ENCODE measurements at places on chromosomes 1 and 21.

- DNase-seq = no peak
Measured at GRCh38 chr1:93317207-93317606, 28.5 kb upstream of the DR1 start.

DNA sequence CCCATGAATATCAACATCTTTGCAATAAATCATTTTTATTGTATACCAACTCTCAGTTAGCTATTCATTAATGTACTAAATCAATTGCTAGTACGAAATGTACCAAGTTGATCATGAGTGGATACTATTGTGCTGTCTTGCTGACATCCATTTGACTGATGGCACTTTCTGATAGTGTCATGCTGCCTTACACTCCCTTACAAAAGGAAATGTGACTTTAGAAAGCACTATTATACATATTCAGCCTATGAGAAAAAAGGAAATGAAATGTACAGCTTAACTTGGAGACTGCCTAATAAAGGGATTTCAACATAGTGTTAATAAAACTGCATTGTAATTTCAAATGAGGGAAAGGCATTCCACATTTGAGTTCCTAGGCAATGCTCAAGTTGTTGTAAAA is 52.2 kb downstream of the PLA2G4A start:
- no peak for DNase-seq

DNA sequence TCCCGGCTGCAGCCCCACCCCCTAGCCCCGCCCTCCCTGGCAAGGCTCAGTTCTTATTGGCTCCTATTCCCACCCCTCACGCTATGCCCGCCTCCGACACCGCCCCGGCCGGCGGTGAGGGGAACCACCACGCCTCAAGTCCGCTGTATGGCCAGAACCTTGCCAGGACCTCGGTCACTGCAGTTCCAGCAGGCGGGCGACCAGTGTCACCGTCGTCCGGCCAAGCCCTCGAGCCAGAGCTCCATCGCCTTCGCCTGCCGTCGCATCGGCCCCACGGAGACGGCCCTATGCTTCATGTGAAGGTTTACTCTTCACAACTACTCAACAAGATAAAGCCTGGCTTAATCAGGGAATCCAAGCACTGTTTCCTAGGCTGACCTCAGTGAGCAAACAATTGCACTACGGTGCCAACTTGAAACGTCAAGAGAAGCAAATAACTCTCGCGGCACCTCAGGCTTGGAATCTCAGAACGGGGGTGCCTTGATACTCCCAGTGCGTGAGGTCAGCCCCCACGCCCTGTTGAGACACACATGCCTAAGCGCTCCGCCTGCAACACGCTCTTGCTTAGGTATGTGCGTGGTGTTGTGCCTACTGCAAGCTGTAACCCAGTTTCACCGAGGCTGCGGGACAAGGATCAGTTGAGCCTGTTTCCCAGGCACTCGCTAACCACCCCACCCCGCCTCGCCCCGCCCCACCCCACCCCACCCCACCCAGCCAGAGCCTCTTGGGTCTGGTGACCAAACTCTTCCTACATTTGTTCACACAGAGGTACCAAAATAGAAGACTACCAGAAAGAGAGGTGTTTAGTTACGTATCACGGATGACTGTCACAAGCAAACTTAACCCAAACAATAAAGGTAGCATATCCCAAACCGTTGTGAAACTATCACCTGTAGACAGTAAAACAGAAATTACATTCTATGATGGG is 498 bp upstream of the DENND2C start:
- DNase-seq = peak; percentile 81

- no peak for DNase-seq
Measured at GRCh38 chr1:6141592-6141991, 38.5 kb downstream of the CHD5 start.

DNA sequence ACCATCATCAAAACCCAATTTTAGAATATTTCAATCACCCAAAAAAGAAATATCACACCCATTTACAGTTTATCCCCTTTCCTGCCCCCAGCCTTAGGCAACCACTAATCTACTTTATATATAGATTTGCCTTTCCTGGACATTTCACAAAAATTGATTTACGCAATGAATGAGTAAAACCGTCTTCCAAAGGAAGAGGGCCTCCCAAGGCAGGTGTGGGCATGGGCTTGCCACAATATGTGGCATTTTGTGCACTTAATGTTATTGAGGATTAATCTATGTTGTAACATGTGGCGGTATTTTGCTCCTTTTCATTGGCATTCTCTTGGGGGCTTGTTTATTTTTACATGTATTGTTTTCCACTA is 11.8 kb upstream of the BMP8B start:
- no peak for DNase-seq

DNA sequence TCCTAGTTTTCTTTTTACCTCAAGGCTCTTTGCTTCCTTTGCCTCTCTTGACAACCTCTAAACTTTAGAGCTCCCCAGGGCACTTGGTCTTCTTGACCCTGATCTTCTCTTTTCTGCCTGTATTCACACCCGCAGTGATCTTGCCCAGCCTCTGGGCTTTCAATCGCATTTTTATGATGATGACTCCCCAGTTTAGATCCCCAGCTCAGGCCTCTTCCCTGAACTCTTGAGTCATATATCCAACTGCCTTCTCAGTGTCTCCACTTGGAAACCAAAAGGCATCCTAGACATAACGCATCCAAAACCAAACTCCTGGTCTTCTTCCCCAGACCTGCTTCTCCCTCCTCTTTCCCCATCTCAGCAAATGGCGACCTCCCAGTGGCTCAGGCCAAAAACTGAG is 6.5 kb downstream of the STUM start:
- no peak for DNase-seq

- no peak for DNase-seq
Measured at GRCh38 chr1:167681451-167682098, 40.2 kb upstream of the MPZL1 start.

DNA sequence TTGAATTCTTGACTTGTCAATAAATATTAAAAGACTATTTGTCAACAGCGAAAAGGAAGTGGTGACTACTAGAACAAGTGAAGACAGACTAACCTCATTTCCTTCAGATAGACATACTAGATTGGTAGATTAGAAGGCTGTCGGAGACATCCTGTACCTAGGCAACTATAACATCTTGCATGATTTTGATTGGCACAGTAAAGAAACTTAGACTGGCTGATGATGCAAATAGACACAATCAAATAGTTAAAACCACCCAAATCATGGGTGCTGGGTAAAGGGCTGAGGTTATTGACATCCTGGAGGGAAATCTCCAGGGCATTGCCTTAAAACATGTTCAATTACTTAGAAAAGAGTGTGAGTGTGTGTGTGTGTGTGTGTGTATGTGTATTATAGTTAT is 85.9 kb upstream of the EDEM3 start:
- no peak for DNase-seq

- no peak for DNase-seq
Measured at GRCh38 chr1:44405798-44406736, 1.0 kb downstream of the RNF220 start.

DNA sequence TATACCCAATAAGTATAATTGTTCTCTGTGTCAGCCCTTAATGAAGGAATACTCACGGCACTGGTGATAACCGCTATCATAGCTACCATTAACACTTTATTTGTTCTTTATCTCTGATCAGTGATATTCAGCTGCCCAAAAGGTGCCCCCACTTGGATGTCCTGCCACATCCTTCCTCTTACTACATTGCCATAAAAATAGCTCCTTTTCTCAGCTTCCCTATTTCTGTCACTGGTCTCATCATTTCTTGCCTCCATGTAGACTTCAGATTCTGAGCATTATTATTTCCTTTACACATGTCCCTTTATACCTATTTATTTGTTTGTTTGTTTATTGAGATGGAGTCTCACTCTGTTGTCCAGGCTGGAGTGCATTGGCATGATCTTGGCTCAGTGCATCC is 2.7 kb upstream of the RAB29 start:
- DNase-seq = no peak

DNA sequence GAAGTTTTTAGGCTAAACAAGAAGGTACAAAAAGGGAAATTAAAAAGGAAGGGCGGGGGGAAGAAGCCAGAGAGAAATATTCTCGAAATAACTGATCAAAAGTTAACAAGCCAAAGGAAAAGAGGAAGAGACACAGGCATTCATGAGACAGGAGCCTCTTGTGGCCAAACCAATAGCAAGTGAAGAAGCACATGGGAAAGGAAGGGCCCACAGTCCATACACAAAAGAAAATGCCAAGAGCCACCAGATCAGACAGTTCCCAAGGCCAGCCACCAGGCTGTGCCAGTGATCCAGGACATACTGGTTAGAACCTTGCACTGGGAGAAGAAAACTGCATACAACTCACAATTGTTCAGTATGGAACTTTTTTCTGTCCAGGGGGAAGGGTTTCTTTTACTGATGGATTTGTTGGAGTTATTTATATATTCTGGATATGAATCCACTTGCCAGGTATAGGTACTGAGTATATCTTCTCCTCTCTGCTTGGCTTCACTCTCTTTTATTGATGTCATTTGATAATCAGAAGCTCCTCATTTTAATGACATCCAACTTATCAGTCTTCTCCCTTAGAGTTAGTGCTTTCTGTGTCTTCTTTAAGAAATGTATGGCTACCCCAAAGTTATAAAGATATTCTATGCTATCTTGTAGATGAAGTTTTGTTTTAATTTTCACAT is 76.8 kb downstream of the CD46 start:
- DNase-seq = peak; percentile 70

GRCh38 chr21:42557420-42557819 is 43.8 kb downstream of the SLC37A1 start:
- no peak for DNase-seq

DNA sequence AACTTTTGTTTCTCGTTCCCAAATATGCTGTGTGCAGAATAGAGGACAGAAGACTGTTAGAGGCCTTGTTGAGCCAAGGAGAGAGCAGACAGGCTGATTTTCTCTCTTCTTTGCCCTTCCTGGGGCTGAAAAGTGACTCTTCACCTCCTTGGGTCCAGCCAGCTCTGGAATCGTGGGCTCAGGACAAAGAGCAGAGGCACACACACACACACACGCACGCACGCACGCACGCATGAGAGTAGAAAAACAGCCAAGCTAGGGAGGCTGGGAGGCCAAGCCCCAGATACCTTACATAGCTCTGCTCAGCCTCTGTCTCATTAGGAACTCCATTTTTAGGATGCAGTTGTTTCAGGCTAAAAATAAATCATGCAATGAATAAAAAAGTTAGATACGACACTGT is at the start of gene CASQ2:
Gene CASQ2, minus strand, starts transcription at position 166 of the 400 bp plus-strand sequence. CDS start 173 bp downstream, outside the sequence.
- DNase-seq = no peak

DNA sequence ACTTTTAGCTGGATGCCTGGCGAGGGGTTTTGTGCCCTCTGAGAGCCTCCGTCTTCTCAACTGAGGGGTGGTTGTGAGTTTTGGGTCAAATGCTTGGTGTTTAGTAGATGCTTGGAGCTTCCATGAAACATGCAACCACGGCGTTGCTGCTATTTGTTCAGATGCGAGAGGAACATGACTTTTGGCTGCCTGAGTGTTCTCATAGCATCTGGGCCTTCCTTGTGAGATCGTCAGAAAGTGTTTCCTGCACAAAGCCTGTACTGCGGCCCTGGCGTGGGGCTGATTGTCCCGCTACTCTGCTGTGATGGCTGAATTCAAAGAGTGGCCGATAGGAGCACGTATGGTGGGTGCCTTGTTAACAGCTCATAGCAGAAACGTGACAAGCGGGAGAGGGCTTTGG is 69.8 kb upstream of the FAM3B start:
- DNase-seq = no peak

DNA sequence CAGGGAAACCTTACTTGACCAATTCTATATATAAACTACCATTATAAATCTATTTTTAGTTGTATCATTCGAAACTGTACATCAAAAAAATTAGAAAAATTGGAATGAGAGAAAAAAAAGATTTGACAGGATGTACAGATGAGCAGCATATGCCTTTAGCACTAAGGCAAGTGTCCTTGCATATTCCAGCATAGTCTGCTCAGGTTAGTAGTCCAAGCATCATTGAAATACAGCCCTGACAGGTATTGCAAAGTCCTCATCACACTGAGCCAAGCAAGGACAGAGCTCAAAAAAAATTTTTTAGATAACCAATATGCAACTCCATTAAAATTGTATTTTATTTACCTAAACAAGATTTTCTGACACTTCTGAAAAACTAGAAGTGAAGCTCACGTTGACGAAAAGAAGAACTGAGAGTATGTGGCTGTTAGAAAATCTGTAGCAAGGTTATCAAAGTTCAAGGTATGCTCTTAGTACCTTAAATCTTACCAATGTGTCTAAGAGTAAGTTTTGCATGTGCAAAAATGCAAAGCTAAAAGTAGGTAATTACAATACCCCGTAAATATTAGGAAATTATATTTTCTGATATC is 465.6 kb upstream of the ADGRL4 start:
- DNase-seq = no peak

GRCh38 chr1:175499595-175500382 is 243.6 kb downstream of the TNR start:
- DNase-seq = no peak

DNA sequence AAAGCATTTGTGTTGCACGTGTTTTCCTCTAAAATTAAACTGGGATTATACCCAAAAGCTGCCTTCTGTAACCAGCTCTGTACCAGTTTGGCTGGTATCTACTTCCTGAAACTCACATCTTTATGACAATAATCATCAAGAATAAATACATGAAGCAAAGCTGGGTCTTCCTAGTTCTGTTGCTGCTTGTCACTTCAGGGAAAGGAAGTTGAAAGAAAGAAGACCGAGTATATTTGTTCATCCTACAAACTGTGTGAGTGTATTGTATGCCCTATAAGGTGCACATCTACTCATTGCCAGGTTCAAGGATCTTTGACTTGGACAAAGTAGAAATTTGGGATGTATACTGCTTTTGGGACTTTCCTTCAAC is 29.1 kb upstream of the IFNGR2 start:
- DNase-seq = no peak

DNA sequence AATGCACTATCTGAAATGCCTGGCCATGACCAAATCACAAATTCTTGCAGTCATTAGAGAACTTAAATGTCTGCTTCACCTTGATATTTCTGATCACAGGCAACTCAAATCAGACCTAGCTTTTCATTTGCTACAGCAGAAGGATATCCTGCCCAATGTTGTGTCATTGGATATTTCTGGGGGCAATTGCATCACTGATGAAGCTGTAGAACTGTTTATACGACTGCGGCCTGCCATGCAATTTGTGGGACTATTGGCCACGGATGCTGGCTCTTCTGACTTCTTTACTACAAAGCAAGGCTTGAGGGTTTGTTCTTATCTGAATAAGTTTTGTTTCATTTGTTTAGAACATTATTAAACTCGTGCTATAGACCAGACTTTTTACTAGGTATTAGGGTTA is 14.9 kb downstream of the ZYG11A start:
- DNase-seq = no peak

- peak; percentile 7 for DNase-seq
Measured at GRCh38 chr1:228989992-228990827, 254.9 kb downstream of the RHOU start.

- DNase-seq = peak; percentile 58
Measured at GRCh38 chr1:65717815-65718454, 74.8 kb upstream of the PDE4B start.

GRCh38 chr1:221392453-221392852 is 349.4 kb downstream of the DUSP10 start:
- DNase-seq = peak; percentile 89

- DNase-seq = no peak
Measured at GRCh38 chr1:86324130-86324822, 71.8 kb downstream of the ODF2L start.

Data from fibroblast of upper back skin (primary cell).